ENCODE measurements at places on chromosomes 5 and 9.

DNA sequence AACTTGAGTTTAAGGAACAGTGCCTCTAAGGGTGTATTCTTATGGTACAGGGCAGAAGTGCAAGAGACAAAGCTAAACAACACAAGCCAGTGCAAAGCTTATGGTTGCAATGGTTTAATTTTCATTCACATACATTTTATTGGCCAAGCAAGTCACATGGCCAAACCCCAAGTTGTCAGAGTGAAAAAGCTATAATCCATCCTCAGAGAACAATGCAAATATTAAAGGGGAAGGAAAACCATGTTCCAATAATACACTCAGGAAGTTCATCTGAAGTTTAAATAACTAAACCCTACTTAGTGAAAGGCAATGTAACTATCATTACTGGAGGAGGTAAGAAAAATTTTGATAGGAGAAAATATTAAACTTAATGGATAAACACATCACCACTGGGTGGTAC lies 26.6 kb upstream of the TLR4 start:
- no peak for DNase-seq

- no peak for DNase-seq
Observed at GRCh38 chr9:124518116-124518515, 10.9 kb upstream of the NR5A1 start.

- DNase-seq = no peak
Observed at GRCh38 chr5:15806613-15807012, 306.6 kb downstream of the FBXL7 start.

GRCh38 chr9:38207247-38207778 lies 138.3 kb upstream of the SHB start:
- no peak for DNase-seq

GRCh38 chr5:73985145-73985544 lies 359.1 kb downstream of the ARHGEF28 start:
- DNase-seq = no peak

DNA sequence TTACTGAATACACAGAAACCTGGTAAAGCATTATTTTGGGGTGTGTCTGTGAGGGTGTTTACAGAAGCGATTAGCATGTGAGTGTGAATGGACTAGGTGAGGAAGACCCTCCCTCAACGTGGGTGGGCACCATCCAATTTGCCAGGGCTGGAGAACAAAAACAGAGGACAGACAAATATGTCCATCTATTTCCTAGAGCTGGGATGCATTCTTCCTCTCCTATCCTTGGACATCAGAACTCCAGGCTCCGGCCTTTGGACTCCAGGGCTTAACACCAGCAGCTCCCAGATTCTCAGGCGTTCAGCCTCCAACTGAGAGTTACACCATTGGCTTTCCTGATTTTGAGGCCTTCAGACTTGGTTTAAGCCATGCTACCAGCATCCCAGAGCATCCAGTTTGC lies 65.8 kb upstream of the CHD1 start:
- DNase-seq = no peak

GRCh38 chr9:373759-374206 lies 159.1 kb downstream of the DOCK8 start:
- no peak for DNase-seq

DNA sequence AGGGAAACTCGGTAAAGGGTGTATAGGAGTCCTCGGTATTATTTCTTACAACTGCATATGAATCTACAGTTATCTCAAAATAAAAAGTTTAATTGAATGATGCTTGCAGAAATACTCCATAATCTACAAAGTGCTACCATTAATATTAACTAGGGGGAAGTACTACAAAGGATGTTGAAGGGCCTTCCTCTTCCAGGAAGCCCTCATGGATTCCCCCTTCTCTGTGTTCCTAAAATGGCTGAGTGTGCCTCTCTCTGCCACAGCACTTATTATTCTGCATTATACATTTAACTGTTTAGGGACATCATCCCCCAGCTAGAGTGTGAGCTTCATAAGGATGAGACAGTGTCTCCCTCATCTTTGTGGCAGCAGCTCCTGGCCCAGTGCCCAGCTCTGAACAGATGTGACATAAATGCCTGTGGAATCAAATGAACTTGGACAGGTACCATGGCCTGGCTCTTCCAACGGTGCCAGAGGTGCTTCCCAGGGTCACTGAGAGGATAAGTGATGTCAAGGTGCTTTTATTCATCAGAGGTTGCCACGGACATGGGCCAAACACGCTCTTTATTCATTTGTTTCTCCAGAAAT lies 99.5 kb downstream of the PAX5 start:
- DNase-seq = no peak

DNA sequence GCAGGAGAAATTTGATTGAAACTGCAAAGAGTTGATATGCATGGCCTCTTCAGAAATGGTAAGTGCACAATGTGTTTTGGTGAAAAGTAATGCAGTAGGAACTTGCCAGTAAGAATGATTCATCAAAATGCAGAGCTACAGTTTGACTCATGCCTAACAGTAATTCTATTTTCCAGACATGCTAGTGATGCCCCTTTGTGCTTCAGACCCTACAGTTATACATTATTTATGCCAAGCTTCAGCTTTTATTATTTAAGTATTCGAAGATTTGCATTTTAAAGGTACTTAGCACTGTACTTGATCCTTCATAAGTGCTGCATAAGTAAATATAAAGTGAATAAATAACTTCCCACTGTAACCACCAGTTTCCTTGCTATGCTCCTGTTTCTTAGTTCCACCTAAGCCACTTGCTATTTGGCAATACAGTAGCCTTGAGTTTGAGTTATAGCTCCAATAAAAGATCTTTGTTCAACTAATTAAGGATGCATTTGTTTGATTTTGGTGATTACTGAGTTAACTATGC lies 3.6 kb upstream of the SPATA31E1 start:
- no peak for DNase-seq

GRCh38 chr9:522190-522589 lies 307.5 kb downstream of the DOCK8 start:
- DNase-seq = no peak

- no peak for DNase-seq
Observed at GRCh38 chr5:56532466-56532865, 282.9 kb upstream of the MAP3K1 start.

DNA sequence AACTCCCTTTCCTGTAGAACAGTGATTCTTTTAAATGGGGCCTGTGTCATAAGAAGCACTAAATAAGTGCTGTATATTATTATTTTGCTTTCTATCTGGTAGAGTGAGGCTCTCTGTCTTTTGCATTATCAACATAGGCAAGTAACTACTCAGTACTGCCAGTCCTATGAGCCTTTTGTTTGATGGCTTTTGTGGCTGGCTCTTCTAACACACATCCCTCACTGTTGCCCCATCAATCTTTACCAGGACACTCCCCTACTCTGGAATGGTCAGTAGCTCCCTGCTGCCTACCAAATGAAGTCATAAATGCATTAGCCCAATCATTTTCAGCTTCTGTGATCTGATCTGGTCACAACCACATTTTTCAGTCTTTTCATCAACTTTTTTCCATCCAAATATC lies 137.6 kb downstream of the INSYN2B start:
- no peak for DNase-seq

DNA sequence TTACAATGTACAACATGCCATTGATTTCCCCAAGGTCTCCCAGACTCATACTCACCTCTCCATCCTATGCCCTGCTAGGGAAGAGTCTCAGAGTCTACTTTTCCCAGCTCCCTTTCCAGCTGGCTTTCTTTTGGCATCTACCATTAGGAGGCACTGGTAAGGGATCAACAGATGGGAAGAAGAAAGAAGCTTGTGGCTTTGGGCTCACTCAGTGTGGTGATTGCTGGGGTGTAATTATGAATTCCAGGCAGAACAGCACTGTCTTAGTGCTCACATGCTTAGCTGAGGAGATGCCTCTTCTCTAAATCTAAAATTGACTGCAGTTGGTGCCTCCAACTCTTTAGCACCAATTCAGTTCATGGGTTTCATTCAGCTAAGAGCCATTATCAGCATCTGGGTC lies 330.0 kb downstream of the PSAT1 start:
- no peak for DNase-seq

GRCh38 chr5:32107291-32107690 lies 66.8 kb downstream of the GOLPH3 start:
- no peak for DNase-seq

DNA sequence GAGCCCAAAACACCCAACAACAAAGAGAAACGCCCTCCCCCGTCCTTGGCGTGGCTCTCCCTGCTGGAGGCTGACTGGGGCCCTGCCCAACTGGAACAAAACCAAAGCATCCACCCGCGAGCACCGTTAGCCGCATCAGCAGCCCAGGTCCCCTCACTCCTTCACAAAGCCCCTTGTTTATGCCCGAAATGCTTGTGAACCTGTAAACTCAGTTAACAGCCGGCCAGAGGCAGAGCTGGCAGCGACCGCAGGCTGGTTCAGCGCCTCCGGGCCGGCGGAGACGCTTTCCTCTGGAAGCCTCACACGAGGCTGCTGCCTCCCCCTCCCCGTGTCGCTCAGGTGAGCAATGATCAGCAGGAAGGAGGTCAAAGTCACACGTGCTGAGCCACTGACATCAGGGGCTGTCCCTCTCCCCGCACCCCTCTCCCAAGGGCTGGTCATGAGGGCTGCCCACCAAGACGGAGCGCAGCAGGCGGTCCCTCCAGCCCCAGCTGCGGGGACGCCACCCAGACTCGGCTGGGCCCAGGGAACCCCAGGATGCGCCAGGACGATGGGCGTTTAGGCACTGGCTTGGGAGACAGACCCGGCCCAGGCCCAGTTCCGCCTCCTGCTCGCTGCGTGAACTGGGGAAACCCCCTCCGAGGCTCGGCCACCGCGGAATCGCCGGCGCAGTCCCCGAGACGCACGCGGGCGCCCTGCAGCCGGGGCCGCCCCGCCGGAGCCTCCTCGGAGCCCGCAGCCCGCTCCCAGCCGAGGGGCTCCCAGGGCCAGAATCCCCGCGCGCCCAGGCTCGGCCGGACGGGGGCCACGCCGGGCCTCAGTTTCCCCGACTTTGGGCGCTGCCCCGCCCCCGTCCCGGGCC lies 563 bp downstream of the SNAPC4 start:
- peak; percentile 20 for DNase-seq

DNA sequence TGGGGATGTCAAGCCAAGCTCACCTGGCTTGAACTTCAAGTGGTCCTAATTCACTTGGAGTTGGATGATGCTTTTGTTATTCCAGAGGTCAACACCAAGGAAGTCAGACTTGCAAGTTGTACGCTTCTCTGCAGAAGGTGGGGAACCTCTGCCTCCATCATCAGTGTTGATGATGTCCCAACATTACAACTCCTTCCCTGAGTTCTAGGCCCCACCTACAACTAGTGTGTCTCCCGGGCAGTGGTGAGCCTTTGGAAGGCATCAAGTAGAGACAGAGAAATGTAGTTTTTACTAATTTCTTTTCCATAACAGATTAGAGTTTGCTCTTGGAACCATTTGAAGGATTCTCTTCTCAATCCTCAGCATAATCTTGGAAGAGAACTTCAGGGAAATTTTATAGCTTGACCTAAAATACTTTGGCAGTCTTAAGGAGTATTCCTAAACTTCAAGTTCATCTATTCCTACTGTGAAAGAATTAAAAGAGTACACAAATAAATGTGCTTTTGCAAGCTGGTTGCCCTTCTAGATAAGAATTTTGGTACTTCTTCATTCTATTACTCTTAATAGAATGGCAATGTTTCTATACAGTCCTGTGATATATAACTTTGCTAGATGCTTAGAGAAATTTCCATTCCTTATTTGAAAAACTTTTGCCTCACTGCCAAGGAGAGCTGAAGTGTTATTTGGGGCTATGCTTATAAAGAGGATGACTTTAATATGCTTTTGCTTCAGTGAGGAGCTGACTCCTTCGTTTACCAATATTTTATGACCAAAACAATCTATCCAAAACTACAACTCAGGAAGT lies 12.0 kb downstream of the MAMDC2 start:
- no peak for DNase-seq

DNA sequence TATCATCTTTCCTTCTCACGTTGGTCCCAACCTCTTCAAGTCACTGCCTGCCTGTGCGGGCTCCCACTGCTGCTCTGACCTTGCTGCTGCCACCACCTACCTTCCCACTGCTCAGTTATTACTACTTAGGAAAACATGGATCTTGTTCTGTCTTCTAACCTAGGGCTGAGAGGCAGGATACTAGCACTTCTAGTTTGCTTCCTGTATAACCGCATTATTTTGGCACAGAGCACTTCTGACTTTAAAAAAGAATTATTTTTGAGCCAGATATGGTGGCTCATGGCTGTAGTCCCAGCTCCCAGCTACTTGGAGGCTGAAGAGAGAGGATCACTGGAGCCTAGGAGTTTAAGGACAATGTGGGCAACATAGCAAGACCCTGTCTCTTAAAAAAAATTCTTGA lies 135.4 kb upstream of the GNA14 start:
- DNase-seq = no peak

GRCh38 chr5:134845335-134845851 lies 375 bp upstream of the C5orf24 start:
- no peak for DNase-seq

DNA sequence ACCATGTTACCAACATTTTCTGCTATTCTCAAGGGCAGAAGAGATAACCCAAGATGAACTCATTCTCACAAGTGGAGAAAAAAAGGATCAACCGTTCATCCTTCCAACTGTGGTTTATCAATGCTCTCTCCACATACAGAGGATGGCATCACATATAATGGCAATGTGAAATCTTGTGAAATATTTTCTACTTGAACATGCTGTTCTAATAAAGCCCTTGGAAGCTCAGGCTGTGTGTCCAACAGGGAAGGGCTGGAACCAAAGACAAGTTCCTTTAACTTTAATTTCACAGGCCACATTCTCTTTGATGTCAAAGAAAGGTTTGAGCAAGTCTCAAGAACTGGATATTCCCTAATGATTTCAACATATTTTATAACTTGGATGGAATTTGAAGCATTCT lies 230.5 kb downstream of the SPOCK1 start:
- no peak for DNase-seq

DNA sequence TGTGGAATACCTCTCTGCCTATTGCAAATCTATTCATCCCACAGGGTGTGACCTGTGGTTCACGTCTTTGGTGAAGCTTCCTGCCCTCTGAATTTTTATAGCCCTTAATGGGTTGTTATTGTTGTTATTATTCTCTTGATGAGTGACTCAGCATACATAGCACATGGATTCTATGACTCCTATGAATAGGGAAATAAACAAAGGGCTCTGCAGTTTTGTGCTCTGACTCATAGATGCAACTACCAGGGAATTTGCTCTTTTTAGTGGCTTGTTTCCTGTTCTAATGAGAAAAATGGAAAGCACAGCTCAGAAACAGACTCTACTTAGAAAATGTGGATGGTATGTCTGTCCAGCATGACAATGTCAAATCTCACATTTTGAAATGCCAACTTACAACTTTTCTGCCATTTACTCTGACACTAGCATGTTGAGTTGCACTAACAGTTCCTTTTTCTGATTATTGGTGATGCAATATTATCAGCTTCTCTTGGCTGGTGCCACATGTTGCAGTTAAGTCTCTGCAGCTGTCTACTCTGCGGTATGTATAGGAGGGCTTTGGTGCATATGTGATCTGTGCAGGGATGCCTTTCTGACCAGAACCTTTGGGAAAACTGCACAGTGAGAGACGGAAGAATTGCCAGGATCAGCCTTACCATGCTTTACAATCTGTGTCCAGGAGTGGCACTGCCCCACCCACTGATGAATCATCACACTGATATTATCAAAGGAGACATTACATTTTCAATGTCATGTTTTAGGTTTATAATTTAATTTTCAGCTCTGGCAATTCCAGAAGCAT lies 996.4 kb upstream of the WWC1 start:
- no peak for DNase-seq

GRCh38 chr5:17305964-17306725 lies 88.7 kb downstream of the BASP1 start:
- DNase-seq = no peak
